ENCODE measurements at places on chromosomes 11 and 22.

DNA sequence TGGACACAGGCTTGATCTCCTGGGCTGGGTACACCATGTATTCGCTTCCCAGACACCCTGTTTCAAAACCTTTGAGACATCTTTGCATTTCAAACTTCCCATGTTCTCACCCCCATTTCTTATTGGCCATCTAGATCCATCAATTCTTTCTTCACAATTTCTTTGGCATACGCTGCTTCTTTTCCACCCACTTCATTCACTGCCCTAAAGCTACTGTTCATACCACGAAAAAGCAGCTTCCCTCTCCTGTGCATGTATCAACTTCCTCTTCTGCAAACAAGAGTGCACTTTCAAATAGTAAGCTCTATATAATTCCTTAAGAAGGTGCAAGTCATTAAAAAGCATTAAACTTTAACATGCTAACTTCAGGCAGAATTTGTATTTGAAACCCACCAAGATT is 21.4 kb downstream of the UVRAG start:
- no peak for DNase-seq

- no peak for DNase-seq
Observed at GRCh38 chr11:64500176-64501013, 90.6 kb upstream of the SLC22A12 start.

DNA sequence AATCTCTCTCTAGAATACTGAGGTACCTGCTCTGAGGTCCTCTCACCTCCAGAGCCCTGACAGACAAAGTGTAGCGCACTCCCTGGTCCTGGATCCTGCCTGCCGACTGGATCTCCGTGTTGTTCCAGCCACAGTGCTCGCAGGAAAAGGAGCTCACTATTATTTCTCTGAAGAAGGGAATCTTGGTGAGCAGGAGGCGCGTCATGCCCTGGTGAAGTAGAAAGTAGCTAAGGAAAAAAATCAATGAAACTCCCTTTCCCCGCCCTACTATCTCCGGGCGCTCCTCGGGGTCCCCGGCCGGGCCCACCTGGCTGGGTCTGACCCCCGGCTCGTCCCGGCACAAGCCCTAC is 412 bp downstream of the ZPR1 start:
- no peak for DNase-seq

DNA sequence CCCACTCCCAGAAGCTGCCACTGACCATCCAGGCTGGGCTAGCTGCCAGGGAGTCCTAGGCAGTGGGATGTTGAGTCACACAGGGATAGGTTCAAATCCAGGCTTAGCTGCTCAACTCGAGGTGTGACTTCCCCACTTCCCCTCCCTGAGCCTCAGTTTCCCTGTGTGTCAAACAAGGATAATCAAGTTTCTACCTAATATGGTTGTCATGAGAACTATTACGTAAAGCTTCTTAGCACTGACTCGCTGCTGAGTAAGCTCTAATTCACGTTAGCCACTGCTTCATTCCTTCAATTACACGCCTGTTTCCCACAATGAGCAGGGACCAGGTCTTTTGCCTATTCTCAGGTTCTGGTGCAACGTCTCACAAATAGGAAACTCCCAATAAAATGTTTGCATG is 67.7 kb downstream of the SEZ6L start:
- DNase-seq, result no peak

DNA sequence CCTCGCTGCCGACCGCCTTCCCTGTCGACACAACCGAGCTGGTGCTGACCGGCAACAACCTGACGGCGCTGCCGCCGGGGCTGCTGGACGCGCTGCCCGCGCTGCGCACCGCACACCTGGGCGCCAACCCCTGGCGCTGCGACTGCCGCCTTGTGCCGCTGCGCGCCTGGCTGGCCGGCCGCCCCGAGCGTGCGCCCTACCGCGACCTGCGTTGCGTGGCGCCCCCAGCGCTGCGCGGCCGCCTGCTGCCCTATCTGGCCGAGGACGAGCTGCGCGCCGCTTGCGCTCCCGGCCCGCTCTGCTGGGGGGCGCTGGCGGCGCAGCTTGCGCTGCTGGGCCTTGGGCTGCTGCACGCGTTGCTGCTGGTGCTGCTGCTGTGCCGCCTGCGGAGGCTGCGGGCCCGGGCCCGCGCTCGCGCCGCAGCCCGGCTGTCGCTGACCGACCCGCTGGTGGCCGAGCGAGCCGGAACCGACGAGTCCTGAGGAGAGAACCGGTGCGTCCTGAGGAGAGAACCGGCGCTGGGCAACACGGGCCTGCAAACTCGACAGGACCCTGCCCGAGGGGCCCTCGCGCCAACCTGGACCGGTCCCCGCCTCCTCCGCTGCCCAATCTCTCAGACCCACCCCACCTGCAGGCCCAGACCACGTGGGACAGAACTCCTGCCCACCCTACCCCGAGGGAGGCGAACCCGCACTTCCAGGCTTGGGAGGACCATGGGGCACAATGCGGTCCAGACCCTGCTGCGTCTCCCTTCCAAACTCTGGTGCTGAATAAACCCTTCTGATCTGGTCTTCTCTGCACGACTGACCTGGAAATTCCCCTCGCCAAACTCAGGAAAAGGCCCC is 866 bp downstream of the GP1BB start:
- DNase-seq, result no peak

DNA sequence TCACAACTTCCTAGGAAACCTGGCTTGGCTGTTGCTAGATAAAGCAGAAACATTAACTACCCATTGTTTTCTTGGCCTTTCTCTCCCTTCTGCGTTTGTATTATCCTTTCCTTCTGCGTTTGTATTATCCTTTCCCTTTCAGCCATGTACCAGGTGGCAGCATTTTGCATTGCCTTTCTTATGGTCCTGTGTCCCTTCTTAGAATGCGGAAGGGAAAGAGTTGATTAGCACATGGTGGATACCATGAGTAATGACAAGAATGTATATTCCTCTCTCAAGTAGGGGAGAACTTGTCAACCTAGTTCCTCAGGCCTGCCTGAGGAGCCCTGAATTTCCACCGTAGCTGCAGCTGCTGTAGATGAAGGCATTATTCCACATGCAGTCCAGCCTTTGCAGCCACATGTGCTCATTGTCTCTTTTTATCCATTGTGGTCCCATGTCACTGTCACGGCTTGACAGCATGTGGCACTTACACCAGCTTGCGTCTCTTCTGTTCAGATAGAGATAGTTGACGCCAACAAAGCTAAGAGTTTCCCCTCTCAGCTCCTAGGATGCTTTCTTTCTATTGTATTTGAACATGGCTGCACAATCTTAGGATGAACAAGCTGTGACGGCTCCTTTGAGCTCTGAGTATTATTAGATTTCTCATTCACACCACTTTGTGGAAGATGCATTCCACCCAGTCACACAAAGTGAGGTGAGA is 44.8 kb downstream of the SLN start:
- DNase-seq, result no peak

GRCh38 chr22:31268281-31268680 is 24.0 kb downstream of the PIK3IP1 start:
- no peak for DNase-seq

DNA sequence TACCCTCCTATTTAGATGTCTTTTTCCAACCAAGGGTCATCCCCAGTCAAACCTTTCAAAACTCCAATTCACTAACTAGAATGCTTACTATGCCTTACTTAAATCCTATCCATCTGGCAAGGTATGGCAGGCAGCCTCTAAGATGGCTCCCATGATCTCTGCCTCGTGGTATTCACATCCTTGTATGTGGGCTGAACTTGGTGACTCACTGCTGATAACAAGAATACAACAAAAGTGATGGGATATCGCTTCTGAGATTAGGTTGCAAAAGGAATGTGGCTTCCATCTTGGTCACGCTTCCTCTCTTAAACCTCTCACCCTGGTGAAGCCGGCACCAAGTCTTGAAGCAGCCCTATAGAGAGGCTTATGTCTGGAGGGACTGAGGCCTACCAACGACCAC is 29.6 kb upstream of the UPB1 start:
- no peak for DNase-seq

GRCh38 chr11:117917591-117918151 is 11.5 kb downstream of the TMPRSS13 start:
- DNase-seq, result no peak

DNA sequence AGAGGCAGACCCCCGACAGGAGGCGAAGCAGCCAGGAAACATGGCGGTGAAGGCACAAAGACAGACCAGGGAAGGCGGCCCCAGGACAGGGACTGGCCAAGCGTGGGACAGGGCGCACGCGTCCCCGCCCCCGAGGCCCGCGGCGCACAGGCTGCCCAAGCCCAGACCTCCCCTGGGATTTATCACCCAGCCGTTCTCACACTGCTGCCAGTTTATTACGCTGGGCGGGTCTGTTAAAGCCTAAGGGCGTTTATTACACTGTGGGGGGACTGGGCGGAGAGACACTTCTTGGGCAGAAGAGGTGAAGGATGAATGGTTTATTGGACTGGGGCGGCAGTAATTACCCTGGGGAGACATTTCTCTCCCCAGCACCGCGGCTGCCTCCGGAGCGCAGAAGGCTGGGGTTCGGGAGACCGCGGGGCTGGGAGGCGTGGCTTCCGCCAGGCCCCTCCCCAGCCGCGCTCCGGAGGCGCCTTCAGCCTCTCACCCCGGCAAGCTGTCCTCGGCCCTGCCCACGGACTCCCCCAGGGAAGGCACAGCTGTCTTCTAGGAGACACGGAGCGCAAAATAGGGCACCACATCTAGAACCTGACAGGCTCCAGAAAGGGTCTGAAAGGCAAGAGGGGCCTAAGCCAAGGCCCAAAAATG is 47.1 kb downstream of the SLC22A12 start:
- DNase-seq, result no peak

GRCh38 chr11:3073029-3073435 is 15.8 kb upstream of the CARS1 start:
- DNase-seq, result no peak

GRCh38 chr22:41873391-41873790 is 40.5 kb downstream of the SREBF2 start:
- no peak for DNase-seq

DNA sequence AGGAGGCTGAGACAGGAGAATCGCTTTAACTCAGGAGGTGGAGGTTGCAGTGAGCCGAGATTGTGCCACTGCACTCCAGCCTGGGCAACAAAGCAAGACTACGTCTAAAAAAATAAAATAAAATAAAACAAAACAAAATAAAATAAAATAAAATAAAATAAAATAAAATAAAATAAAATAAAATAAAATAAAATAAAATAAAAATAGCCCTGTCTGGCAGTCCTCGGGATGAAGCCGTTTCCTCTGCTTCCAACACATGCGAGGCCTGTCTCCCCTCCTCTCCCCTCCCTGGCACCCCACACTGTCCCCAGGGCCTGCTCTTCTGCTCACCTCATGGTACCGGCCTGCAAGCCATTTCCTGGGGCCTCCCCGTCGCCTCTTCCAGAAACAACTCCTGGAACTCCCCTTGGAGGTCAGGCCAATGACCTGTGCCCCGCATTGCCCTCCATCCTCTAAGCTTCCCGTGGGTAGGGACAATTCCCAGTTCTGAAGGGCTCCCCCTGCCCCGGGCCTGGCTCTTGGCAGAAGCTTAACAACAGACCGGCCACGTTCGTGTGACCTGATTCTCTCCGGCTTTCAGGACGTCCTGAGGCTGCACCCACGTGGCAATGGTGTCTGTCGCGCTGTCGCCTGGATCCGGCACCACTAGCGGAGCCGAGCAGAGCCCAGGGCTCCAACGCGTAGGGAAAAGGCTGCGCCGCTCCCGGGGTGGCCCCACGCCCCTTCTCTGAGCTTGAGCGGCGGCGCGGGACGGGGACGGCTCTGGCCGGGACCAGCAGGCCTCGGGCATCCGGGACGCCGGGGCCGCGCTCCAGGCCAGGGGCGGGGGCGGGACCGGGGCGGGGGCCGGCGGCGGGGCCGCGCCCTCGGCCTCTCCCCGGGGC is 456 bp upstream of the PARVB start:
- DNase-seq, result peak; percentile 19

DNA sequence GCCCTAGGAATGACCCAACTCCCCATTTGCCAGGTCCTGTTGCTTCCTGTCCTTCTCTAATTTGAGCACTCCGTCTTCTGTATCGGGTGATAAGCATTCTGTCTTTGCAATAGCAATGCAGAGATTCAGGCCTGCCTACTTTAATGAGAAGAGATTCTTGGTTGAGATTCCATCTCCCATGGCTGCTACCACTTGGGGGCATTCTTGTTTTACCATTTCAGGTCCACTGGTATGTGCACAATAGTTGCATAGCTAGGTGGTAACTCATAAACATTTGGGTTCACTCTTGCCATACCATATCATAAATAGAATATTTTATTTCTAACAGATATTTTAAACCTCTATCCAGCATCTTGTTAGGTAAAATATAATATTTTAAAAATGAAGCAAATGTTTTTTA is 34.4 kb upstream of the CALCB start:
- no peak for DNase-seq

DNA sequence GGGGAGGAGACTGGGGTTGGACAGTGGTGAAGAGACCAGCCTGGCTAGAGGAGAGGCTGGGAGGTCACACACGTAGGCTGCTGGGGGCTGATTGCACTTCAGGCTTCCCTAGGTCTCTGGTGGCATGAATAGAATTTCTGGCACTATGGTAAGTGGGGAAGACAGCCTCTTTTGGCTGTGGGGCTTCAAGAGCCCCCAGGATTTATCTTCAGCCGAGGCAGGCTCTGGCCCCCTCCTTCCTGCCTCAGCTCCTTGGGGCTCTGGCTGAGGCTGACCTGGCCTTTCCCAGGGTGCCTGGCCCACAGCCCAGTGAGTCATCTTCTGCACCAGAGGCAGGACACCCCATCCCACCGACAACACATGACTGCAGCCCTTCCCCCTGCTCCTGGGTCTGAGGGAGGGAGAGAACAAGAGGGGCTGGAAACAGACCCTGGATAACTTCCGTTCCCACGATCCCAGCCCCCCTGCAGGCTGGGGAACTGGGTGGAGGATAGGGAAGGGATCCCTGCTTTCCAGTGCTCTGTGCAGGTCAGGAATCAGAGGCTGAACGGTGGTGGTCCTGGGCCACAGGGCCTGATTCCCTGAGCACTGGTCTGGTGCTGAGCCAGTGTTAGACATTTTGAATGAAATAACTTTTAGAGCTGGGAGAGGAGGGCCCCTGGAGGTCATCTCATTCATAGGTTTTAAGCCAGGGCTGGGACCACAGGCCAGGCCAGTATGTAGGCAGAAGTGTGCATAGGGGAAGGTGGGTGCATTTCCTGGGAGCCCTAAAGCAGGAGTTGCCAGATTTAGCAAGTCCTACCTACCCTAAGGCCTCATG is 26.5 kb downstream of the ARHGEF17 start:
- no peak for DNase-seq

DNA sequence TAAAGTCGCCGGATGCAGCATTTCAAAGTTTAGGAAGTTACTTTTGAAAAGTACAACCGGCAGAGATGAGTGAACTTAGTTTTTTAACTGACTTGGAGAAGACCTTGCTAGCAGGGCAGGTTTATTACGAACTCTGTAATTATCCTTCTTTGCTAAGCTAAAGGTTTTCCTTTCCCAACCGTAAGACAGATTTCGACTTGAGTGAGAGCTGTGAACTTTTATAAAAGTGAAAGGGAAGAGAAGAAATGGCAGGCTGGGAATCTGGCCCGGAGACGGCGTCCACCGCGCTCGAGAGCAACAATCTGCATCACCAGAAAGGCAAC is 659 bp upstream of the TEAD1 start:
- no peak for DNase-seq

- no peak for DNase-seq
Observed at GRCh38 chr11:117039900-117040299, 58.3 kb downstream of the SIK3 start.

DNA sequence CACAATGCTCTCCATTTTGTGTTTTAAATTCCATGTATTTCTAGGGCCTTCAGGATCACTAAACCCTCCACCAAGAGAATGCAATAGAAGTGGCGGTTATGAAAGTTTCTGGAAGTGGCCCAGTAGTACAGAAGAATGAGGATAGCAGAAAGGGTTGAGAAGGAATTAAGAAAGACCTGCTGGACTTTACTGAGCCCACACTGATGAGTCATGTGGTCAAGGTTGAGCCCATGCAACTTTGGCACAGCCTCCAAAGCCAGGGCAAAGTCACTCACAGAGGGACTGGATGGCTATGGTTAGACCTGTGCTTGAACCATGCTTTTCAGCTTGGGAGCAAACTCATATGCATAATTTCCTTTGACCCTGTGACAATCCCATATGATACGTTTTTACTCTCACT is 102.9 kb upstream of the PLET1 start:
- DNase-seq, result no peak

Data from activated CD8-positive, alpha-beta memory T cell treated with anti-CD3 and anti-CD28 coated beads for 48 hours (primary cell).